H4 (cell line): ENCODE measurements at places on chromosomes 4 and X.

- no peak for DNase-seq
Measured at GRCh38 chr4:188839704-188840103, 700.5 kb downstream of the TRIML1 start.

DNA sequence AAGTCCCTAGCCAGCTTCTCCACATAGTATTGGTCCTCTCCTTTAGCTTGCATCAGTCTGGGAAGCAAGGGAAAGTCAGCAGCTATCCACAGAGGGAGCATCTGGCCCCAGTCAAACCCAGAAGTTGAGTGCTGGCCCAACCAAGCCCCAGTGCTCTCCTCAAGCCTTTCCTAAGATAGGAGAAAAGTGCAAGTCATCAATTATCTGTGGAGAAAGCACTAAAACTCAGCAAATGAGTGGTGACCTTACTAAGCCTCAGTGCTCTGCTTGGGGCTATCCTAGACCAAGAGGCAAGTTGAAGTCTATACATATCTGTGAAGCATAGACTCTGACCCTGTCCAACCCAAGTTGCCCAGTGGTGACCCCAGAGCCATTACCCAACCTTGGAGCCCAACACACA is 28.5 kb upstream of the MAGEE1 start:
- no peak for DNase-seq

DNA sequence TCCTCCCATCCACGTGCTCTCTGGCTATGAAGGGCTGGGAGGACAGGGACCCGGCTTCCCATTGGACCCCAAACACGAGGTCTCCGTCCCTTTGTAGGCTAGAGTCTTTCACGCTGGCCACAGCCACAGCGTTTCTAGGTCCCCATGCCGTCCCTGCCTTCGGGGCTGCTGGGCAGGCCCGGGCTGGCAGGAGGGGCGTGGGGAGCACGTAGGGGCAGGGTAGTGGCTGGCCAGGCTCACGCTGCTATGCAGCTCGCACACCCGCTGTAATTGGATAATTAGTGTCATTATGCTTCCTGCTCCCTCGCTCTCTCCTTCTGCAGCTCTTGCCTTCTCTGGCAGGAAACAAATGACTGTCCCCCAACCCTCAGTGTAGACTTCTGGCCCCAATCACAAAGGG is 9.8 kb downstream of the ATP2B3 start:
- DNase-seq: no peak

DNA sequence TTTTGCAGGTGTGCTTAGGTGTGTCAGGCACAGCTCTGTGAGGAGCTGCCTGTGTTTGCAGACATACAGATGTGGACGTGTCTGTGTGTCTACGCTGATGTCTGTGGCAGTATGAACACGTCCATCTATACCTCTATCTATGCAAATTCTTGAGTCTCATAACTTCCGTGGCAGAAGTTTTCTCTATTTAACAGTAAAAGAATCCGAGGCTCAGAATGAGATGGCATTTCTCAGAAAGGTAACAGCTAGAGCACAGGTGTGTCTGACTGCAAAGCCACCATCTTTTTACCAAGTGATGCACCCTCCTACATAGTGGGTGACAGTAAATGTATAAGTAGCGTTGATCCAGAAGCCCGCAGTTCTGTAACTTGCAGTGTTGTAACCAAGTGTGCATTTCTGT is 39.9 kb upstream of the CYP4V2 start:
- DNase-seq: no peak

DNA sequence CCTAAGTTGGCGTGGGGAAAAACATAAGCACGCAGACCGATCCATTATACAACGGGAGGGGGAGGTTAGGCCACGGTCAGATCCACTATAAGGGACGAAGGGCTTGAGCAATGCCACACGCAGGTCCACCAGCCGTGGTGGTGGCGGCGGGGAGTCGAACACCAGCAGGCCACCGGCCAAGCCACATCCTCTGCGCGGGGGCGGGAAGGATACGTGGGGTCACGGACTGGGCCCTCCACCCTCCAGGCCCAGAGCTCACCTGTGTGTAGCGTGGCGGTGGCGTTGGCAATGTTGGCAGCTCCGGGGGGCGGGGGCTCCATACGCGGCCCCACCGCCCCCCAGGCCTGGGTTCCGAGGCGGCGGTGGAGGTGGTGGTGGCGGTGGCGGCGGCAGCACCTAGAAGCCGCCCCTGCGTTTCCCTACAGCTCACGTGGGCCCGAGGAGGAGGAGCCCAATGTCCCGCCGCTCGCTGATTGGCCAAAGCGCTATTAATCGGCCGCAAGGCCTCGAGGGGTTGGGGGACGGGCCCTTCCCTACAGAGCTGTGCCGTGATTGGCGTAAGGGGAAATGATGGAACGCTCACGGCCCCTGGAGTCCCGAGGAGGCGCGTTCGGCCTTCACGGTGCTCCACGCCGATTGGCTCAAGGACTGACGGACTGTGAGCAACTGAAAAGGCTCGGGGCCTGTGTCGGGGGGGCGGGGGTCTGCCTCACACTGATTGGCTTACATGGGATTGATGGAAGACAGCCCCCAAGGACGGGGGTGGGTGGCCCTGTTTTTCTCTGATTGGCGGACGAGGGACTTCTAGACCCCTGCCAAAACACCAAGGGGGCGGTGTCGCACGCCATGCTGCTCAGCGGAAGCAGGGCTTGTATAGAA is at the start of gene ELK1:
TSS of gene ELK1 (minus strand) at position 400 of the 879 bp plus-strand sequence. CDS start 9,122 bp downstream, outside the sequence.
- DNase-seq: peak; percentile 98

GRCh38 chr4:111854494-111855087 is 290.7 kb upstream of the FAM241A start:
- DNase-seq: peak; percentile 53

DNA sequence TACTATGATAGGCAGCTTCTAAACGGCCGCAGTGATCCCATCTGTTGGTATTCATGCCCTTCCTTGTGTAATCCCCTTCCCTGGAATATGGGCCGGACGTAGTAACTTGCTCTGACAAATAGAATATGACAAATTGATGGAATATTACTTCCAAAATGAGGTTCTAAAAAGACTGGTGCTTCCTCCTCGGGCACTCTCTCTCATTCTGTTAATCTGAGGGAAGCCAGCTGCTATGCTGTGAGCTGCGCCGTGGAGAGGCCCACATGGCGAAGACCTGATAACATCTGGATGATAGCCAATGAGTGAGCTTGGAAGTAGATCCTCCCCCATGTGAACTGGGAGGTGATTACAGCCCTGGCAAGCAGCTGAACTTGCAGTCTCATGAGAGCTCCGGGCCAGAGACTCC is 27.2 kb upstream of the SLC25A4 start:
- peak; percentile 88 for DNase-seq

GRCh38 chr4:129379429-129379828 is 283.5 kb downstream of the C4orf33 start:
- DNase-seq: no peak

- peak; percentile 42 for DNase-seq
Measured at GRCh38 chr4:54498661-54499111, 159.1 kb upstream of the KIT start.

GRCh38 chrX:68462653-68463052 is 29.4 kb upstream of the OPHN1 start:
- DNase-seq: peak; percentile 63

DNA sequence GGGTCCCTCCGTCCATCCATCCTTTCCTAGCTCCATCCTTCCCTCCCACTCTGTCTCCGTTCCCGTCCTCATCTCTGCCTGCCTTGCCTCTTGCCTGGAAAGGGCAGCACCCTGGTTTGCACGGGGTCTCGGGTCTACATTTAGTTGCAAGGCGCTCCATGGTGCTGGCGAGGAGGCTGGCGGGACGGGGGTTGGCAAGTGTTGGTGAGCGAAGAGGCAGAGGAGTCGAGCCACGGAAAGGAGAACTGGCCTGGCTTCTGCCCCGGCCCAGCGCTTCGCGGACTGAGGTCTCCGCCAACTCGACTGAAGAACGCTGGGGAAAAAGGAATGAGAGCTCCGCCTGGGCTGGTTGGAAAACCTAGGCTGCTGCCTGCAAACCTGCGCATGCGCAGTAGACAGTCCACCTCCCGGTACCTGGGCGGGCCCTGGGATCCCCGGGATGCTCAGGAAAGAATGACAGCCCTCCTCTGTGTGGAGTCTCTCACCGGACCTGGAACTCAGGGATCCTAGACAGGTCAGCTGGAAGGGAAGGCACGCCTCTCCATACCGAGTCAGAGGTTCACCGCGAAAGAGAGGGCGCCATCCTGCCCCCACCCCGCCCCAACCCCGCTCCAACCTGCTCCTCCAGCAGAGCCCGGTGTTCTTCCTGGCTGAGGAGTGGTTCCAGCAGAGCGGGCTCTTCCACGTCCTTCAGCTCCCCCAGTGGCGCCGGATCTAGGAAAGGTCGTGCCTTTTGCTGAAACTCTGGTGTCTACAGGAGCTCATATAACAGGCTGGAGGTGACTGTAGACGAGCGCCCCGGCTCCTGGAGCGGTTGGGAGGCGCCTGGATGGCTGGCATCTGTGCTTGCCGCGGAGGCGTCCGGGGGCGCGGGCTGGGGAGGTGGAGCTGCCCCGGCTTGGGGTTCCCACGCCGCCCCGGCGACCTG is 6.0 kb downstream of the FRG2 start:
- DNase-seq: no peak

GRCh38 chr4:163895378-163896005 is 401.0 kb downstream of the TMA16 start:
- no peak for DNase-seq

GRCh38 chr4:85569730-85570299 is 94.9 kb downstream of the ARHGAP24 start:
- DNase-seq: no peak
